ENCODE measurements at places on chromosomes 5 and 9.

DNA sequence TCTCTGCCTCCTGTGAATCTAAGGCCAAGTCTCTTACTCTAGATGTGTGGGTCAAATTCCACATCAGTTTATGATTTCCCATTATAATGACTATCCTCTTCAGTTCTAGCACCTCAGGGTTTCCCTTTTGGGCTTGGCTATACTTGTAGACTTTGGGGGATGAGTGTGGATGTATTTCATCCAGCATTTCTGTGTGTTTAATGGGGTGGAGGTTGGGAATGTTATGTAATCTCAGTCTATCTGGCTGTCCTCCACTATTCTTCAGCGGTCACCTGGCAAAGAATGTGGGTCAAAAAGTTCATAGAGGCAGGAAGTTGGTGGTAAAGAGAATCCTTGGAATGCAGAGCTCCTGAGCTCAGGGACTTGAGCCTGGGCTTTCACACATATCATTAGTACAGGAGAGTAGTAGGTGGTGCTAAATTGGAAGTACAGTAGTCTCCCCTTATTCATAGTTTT is 64.9 kb downstream of the CFAP95 start:
- DNase-seq: no peak

DNA sequence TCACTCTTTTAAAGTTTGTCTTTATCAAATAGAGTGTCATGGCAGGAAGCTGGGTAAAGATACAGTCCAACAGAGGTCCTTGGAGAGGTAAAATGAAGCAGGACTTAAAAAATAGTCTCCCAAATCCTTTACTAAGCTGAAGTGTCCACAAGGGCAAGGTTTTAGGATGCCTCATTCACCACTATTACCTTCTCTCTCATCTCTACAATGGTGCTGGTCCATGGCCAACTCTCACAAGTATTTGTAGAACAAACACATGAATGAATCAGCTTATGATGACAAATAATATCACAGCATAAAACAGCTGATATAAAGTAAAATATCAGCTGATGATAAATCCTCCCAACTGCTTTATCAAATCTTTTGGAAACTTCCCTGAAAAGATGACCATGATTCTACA is 162.3 kb upstream of the ZNF462 start:
- DNase-seq: no peak

DNA sequence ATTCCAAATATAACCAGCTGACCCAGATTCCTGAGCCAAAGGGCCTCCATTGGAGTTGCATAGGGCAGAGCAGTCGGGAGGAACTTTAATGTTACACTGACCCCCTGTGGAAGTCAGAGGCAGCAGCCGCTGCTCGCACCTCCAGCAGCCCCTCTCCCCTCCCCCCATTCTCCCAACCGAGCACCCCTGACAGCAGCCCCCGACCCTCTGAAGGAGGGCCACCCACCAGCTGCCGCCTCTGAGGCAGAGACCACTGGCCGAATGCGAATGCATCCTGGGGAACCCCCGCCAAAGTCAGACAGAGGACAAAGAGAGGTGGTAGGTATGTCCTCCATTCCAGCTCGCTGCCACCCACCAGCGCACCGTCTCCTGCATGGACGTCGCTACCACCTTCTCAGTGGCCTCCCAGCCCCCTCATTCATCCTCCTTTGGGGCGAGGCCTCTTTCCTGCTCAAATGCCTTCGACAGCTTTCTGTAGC is 231.0 kb downstream of the CDK5RAP2 start:
- DNase-seq: no peak

- DNase-seq: no peak
These were observed 239.9 kb upstream of the PAPPA start for GRCh38 chr9:115913696-115914095.

GRCh38 chr9:27329291-27329690 is 32.3 kb upstream of the EQTN start:
- DNase-seq: no peak

GRCh38 chr9:127489471-127490115 is 38.3 kb downstream of the LRSAM1 start:
- DNase-seq: no peak

- DNase-seq: no peak
These were observed 150.8 kb downstream of the MAPKAP1 start for GRCh38 chr9:125556046-125556721.

DNA sequence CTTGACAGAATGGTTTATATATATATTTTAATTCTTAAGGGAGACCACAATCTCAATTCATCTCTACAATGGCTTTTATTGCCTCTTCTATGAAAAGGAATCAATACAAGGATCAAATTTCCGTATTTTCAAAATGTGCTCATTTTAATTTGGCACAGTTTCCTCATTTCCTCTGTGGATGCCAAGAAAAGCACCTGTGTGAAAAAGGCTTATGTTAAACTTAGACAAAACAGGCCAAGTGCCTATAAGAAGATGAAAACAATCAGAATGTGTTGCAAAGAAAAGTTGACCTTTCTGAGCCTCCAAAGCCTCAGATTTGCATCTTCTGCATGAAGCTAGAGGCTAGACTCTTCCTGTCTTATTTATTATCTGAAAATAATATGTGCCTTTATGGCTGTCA is 173.7 kb upstream of the SLC12A2 start:
- no peak for DNase-seq

DNA sequence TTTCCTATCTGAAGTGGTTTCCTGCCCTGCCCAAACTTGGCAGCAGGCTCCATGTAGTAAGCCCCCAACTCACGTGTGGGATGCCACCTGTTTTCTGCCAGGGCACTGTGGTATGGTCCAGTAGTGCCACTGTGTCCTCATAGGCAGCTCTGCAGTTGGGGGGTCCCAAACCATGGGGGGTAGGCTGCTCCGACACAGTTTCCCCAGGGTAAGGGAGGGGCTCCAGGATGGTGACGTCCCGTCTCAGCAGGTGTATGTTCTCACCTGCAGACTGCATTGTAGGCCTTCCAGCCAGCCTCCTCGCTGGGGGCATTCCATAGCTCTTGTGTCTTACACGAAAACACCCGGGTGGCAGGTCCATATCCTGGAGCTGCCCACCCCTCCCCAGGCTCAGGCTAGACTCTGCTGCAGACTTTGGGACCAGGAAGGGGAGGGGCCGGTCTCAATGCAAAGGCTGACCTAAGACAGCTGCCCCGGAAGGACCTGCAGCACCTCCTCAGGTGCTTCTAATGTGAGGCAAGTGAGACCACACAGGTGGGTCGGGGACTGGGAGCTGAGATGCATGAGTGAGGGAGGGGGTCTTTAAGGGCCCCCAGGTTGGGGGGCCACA is 330.5 kb upstream of the IRX4 start:
- no peak for DNase-seq

DNA sequence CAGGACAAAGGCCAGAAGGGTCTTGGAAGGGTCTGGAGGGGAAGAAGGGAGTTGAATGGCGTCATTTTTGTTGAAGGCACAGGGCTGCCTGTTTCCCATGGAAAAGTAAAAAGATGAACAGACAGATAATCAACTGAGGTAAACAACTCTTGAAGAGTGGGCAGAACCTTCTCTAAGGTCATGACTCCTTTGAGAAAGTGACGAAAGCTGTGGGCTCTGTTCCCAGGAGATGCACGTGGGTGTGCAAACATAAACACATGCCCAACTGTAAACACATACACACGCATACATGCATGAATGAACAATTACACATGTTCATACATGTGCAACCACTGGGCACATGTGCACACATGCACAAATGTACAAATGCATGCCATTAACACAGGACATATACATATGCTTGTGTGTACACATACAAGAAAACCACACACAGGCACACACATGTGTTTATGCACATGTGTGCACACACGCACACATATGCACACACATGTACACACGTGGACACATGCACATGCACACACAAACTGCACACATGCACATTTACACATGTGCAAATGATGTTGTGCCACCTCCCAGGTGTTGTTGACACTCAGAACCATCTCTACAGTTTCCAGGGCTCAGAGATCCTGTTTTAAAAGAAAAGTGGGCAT is 143.3 kb downstream of the GADD45G start:
- DNase-seq: no peak

DNA sequence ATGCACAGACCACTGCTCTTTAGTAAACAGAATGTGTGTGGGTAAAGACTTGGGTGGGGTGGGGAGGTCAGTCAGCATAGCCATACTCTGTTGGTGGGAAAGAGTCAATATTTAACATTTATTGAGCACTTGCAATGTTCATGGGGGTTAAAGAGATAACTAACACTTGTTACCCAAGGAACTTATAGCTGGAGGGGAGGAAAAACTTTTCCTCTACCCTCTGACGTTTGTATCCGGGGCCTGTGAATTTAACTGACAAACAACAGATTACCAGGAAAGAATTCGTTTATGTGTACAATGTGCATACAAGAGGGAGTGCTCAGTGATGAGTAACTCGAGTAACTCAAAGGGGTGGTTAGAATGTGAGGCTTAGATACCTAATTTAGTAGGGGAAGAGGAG is 6.8 kb upstream of the CLINT1 start:
- DNase-seq: no peak

DNA sequence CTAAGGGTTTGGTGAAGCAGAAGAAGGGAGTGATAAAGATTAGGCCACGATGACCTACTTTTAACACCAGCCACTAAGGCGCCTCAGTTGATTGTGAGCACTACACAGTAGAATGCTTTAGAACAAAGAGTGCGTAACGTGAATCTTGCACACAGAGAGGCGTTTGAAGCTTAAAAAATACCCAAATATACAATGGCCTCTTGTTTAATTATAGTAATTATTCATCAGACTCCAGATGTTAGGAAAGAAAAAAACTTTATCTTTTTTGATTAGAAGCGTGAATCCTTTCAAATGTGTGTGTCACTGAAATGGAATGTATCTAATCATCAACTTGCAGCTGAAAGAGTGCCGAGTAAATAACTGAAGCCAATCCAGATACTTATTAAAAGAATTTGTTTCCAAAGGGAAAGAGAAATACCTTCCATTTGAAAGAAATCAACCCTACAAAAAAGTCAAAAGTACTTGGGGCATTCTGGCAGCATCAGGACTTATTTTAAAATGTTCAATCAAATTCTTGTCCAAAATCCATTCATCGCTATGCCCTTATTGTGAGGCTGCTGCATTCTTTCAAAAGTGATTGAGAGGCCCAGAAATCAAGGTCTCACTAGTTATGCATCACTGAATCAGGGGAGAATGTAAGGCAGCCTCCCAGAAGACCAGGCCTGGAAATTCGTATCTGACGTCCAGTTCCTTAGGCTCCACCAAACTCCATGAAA is 337.5 kb downstream of the ZNF608 start:
- DNase-seq: no peak

GRCh38 chr5:157459715-157460599 is at the start of gene NIPAL4:
Gene NIPAL4 (plus strand): TSS chr5:157460213. CDS start chr5:157460321, 108 bp downstream.
- no peak for DNase-seq

DNA sequence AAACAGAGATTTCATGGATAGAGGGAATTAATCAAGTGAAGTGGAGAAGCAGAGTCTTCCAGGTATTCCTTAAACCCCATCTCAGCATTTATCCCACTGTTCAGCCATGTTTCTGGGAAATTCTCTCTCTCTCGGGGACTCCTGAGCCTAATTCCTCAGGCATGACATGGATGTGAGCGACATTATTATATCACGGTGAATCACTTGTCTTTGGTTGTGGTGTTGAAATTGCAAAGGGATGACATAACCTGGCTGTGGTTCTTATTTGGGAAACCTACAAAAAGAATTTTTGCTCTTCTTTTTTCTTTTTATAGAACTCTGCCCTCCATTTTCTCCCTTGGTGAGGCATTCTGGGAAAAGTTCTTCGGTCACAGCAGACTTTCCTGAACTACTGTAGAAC is 457.9 kb upstream of the PTGER4 start:
- DNase-seq: peak; percentile 63

- no peak for DNase-seq
These were observed 536 bp downstream of the SLC27A4 start for GRCh38 chr9:128340691-128341434.

DNA sequence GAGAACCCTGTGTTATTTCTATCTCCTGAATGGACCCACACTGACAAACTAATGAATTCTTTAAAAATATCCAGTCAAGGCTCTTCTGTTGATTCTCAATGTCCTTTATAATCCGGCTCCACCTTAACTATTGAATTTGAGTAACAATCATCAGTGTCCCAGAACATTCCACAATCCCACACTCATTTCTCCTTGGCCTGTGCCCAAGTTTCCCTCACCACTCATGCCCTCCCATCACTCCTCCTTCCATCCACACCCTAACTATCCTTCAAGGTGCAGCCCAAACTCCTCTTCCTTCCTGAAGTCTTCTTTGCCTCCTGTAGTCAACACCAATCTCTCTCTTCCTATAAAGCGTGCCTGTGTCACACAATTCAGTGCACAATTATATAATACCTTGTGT is 106.1 kb downstream of the NUDT12 start:
- no peak for DNase-seq

GRCh38 chr5:57931807-57932206 is 449.2 kb upstream of the ACTBL2 start:
- no peak for DNase-seq

DNA sequence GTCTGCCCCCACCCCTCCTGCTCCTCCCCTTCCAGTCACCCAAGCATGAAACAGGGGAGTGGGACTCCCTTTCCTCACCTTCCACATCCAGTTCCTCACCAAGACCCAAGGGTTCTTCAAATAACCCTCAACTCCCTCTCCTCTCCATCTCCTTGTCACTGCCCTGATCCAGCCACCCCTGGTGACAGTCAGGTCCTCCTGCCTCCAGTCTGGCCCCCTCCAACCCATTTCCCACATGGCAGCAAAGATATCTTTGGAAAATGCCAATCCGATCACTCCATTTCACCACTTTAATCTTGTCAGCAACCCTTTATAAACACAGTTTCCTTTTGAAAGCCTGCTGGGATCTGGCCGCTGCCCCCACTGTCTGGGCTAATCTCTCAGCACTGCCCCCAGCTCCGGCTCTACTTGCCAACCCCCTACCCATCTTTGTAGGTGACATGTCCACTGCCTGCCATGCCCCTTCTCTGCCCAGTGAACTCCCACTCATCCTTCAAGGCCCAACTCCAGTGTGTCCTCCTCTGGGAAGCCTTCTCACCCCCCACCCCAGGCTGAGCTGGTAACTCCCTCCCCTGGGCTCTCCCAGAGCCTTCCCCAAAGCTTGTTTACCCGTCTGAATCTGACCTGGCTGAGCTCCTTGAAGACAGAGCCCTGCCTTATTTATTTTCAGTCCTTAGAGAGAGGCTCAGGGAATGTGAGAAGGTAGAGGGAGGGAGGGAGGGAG is 781 bp upstream of the MYOZ3 start:
- DNase-seq: no peak

GRCh38 chr5:176489077-176489476 is 40.9 kb downstream of the FAF2 start:
- DNase-seq: no peak

Measured in fibroblast of skin of left biceps (primary cell).